ENCODE measurements at places on chromosomes 2 and 18.

GRCh38 chr2:236862961-236863728 lies 222.5 kb upstream of the COPS8 start:
- no peak for DNase-seq

DNA sequence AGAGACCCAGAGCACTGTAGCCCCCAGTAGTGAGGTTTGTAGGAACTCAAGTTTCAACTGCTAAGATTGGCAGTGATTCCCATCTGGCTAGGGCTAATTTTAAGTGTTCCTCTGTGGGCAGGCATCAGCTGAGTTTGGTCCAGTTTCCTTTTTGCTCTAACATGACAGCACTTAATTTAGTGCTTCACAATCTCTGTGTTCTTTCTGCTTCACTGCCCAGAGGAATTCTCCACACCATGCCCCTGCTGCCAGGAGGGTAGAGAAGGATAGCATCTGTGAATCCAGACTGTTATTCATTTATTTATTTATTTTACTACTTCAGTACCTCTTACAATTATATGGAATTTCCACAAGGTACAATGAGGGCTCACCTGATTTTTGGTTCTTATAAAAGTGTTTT lies 549.9 kb upstream of the FSIP2 start:
- DNase-seq: no peak

- DNase-seq: peak; percentile 15
Measured at GRCh38 chr2:157460384-157460837, 16.5 kb upstream of the CYTIP start.

GRCh38 chr2:75123876-75124275 lies 75.4 kb downstream of the TACR1 start:
- DNase-seq: no peak

- DNase-seq: no peak
Measured at GRCh38 chr2:25505622-25506021, 163.9 kb upstream of the DNMT3A start.

- DNase-seq: no peak
Measured at GRCh38 chr2:189477756-189478155, 36.5 kb downstream of the WDR75 start.

DNA sequence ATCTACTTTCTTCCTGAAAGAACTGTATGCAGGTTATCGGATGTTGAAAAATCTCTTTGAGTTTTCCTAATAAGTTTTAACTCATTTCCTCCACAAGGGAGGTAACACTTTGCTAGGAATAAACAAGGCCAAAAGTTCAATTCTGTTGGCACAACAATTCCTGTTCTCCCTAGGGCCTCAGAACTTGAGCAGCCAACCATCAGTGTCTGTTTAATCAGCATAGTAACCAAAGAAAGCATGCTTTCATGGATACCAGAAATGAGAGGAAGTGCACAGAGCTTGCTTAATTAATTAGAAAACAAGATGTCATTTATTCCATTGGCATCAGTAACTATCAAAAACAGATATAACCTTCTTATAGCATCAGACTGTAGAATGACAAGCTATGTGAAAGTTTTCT lies 503.2 kb upstream of the CNTNAP5 start:
- DNase-seq: no peak

DNA sequence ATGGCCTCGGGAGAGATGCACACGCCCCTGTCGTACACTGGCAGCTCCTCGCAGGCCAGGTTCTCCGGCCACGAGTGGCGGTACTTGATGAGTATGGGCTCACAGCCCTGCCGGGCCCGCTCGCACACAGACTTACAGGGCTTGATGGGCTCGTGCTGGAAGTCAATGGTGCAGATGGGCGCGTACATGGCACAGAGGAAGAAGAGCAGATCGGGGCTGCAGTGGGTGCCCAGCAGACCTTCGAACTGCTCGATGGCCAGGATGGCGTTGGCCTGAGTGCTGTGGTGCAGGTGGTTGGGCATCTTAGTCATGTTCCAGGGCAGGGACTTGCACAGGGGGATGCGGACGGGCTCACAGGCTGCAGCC lies 359 bp downstream of the FRZB start:
- peak; percentile 75 for DNase-seq

DNA sequence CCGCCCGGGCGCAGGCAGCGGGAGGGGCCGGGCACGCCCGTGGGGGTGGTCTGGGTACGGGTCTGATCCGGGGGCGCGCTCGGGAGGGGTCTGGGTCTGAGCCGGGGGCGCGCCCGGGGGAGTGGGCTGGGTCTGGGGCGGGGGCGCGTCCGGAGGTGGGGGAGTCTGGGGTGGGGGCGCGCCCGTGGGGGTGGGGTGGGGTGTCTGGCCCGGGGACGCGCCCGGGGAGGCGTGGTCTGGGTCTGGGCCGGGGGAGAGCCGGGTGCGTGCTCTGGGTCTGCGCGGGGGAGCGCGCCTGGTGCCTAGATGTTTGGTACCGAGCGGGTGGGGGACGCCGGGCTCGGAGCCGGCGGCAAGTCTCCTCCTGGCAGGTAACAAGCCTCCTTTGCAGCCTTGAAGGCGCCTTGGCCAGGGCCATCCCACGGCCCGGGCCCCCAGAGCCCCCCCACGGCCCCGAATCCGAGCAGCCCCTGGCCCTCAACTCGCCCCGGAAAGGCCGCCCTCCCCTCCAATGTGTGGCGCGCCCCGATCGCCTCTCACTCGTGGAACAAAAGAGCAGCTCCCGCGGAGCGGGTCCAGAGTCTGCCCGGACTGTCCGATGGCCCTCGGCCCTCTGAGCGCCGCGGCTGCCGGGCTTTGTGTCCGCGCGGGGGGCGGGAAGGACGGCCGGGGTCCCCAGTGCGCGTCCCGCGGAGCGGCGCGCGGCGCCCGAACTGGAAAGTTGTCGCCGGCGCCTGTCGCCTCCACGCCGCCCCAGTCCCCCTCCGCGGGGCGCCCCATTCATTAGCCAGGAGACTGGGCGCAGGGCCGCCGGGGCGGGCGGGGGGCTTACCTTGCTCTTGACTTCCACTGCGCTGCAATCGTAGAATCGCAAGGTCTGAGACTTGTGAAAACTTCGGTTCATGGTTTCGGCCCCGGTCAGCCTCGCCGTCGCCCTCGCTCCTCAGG lies 595 bp downstream of the PARD6G start:
- peak; percentile 83 for DNase-seq
